ENCODE measurements at places on chromosomes 4 and X.

- DNase-seq, result no peak
Observed at GRCh38 chr4:84491481-84491880, 7.6 kb downstream of the NKX6-1 start.

GRCh38 chr4:138879757-138880156, 135.8 kb upstream of the NOCT start:
- DNase-seq, result no peak

DNA sequence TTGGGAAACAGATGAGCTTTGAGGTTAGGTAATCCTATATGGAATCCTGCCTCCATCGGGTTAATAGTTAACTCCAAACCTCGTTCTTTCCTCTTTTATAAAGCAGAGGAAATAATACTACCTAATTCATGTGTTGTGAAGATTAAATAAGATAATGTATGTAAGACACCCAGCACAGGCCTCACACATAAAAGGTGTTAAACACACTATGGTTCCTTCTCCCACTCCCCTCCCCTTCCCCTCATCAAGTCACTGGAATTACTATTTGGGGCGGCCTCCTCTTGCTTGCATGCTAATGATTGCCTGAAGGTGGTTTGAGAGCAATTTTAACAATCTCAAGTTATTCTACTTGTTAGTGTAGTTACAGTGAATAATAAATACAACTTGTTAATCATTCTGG, 404.4 kb upstream of the RASGEF1B start:
- DNase-seq, result no peak

- DNase-seq, result no peak
Observed at GRCh38 chr4:1842993-1843448, 12.9 kb downstream of the LETM1 start.

Data from stimulated activated CD4-positive, alpha-beta T cell treated with anti-CD3 and anti-CD28 coated beads, Interleukin-12 subunit alpha, Interleukin-12 subunit beta, amount 100 ng/mL, for 24 hours (primary cell).